ENCODE measurements at places on chromosomes 2 and 18.

GRCh38 chr18:48230467-48231113, 178.6 kb downstream of the ZBTB7C start:
- DNase-seq, result no peak

DNA sequence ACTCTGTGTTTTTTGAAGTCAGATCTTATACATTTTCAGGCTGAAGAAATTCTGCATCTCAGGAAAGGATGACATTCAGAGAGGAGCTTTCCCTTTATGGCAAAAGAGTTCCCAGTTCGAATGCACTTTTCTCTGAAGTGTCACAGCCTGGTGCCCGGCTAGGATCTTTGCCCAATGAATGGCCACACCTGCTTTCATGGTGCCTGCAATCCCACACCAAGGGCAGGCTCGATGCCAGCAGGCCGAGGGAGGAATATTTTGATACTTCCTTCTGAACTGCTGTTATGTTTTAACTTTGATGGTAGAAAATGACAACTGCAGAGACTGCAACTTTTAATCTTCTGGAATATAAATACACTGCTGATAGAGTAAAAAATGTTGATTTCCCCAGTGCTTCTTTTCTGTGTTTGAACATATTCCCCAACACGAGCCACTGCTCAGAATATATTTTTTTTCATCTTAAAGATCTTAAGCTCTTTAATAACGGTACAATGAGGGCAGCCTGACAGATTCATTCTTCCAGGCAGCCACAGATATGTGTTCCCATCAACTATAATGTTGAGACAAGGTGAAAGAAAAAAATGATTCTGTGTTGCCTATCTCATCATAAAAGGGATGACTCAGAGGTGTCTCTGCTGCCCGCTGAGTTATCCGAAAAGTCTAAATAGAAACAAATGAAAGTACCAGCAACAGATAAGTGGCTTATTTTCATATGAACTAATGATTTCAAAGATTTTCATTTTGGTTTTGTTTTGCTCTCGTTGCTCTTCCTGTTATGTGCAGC, 848.5 kb downstream of the DCDC2C start:
- no peak for DNase-seq

- no peak for DNase-seq
Observed at GRCh38 chr2:204340511-204340910, 204.8 kb upstream of the PARD3B start.

DNA sequence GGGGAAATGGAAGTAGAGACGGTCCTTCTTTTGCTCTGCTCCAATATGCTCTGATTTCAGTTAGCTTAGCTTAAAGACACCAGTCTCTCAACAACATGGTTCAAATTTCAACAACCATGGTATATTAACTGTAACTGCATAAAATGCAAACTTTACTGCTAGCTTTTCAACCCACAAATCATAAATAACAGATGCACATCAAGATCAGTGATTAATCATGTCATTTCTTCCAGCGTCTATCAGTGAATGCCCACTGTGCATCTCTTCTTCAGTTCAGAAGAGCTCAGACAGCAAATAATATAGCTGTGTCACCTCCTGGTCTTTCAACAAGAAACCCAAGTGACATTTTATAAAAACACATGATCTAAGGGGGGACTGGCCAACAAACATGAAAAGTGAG, 12.6 kb downstream of the PECR start:
- DNase-seq, result no peak

GRCh38 chr2:99198103-99198841, 17.3 kb downstream of the MRPL30 start:
- DNase-seq, result no peak

DNA sequence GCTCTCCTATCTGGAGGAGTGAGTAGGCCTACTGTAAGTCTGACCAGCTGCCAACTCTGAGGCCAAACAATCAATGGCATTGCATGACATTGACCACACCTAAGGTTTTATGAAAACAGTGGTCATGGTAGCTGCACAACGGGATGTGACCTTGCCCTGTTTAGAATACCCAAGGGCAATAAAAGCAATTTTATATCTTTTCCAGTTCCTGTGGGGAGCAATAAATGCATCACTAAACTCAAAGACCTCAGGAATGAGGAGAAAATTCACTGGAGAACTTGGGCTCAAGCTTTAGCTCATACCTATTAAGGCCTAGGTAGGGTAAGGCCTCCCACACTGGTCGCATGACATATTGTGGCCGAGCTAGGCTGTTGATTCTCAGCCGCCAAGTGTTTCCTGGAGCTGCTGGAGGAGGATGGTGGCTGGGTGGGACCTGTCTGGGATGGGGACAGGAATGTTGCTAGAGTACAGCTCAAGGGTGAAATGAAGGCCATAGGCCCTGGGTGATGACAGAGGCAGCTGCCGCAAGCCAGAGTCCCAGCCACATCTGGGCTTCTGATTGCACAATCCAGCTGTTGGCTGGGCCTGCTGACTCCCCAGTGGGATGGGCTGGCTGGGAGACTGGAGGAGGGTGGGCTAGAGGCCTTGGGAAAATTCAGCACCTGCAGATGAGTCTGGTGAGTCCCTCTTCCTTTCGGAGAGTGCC, 313.7 kb downstream of the CYP26B1 start:
- no peak for DNase-seq

GRCh38 chr18:57843386-57843785, 40.3 kb upstream of the ATP8B1 start:
- no peak for DNase-seq

- no peak for DNase-seq
Observed at GRCh38 chr18:48905513-48905912, 45.3 kb downstream of the SMAD7 start.

- DNase-seq, result no peak
Observed at GRCh38 chr2:51301381-51301780, 269.4 kb upstream of the NRXN1 start.

- DNase-seq, result no peak
Observed at GRCh38 chr2:165645930-165646831, 147.9 kb downstream of the GALNT3 start.

DNA sequence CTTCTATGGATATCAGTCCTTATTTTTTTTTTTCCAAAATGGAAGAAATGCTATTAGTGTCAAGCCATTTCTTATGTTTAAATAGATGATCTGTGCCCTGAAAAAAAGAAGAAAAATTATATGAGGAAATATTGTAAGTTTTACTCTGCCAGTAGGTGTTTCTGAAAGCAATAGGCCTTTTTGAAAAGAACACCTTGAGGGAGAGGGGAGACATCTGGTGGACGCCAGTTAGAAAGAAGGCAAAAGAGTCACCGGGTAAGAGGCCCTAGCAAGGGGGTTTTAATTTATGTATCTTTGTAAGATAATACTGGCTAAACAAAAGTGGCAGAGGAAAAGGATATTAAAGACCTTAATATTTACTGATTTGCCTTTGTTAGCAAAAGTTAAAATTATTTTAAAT, 56.1 kb downstream of the DYNAP start:
- DNase-seq, result no peak

DNA sequence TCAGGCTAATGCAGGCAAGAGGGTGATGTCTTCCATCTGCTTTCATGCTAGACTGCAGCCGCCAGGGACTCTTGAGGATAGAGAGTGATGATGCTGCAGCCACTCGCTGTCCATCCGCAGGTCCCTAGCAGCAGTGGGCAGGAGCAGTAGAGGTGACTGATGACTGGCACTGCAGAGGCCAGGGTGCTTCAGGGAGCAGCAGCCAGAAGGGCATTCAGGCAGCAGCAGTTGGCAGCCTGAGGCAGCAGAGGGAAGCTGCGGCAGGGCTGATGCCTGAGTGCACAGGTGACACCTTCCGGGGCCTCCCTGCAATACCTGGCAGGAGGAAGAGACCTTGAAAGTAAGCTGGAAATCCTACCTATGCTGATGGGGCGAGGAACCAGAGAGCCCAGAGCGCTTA, 214.2 kb downstream of the ICOS start:
- DNase-seq, result no peak

GRCh38 chr2:240955306-240956170, 42.9 kb upstream of the SNED1 start:
- DNase-seq, result no peak

DNA sequence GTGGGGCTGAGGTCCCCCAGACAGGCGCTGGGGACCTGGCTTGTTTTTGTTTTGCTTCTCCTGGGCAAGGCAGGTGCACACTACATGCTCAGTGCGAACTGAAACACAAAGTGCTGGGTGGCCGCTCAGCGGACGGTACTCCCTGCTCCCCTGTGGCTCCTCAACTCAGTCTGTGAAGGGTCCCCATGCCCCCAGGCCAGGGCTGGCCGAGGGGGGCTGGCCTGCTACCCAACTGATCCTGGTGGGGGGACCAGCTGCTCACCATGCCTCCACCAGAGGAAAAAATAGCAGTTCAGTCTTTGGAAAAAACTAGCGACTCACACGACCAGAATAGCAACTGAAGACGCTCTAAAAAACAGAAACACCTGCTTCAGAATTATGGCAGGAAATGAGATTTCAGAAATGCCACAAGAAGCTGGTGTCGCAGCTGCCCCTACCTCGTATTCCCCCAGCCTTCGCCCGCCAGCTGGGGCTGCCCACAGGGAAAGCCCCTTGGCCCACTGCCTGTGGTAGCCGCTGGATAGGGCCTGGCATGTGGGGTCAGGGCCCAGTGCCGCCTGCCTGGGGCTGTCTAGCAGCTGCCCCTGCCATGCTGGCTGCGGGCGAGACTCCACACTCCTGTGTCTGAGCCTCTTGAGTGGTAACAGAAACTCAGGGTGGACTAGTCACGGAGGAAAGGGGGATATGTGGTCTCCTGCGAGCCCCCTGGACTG, 43.7 kb downstream of the MEX3C start:
- peak; percentile 23 for DNase-seq

DNA sequence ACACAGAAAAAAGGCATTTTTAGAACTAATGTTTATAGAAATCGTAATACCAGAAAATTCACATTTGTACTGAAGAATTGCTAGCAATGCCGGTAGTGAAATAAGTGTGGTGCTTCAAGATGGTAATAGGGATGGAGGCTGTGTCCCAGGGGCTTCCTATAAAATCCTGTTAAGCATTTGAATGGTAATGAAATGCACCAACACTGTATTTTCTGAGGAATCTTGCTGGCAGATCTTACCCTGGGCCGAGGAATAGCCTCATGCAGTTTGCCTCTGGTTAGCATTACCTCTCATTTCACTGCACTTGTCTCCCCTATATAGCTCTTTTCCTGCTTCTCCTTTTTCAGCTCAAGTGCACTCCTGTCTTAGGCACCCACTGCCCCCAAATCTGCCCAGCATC, 501.6 kb upstream of the NRP2 start:
- no peak for DNase-seq

Data from stimulated activated CD8-positive, alpha-beta memory T cell treated with anti-CD3 and anti-CD28 coated beads, Interleukin-15, amount 100 ng/mL, for 1 hour (primary cell).